Left colon (tissue), 2 donors: ENCODE measurements at places on chromosomes 1 and 21. TPM values are rescaled to one million over a fixed set of nuclear protein-coding genes. Genes with fewer than 3 reads are reported as not detected.
A peak's percentile ranks its signal among the peaks of the same experiment; 100 is the strongest.

The LAX1 gene
- 0.98 TPM for total RNA-seq

The C1orf115 gene
- 91.6 TPM for total RNA-seq

The HRNR gene
- not detected for total RNA-seq

- no peak for DNase-seq
These were observed 25.7 kb downstream of the RASAL2 start for GRCh38 chr1:178119628-178120027.

DNA sequence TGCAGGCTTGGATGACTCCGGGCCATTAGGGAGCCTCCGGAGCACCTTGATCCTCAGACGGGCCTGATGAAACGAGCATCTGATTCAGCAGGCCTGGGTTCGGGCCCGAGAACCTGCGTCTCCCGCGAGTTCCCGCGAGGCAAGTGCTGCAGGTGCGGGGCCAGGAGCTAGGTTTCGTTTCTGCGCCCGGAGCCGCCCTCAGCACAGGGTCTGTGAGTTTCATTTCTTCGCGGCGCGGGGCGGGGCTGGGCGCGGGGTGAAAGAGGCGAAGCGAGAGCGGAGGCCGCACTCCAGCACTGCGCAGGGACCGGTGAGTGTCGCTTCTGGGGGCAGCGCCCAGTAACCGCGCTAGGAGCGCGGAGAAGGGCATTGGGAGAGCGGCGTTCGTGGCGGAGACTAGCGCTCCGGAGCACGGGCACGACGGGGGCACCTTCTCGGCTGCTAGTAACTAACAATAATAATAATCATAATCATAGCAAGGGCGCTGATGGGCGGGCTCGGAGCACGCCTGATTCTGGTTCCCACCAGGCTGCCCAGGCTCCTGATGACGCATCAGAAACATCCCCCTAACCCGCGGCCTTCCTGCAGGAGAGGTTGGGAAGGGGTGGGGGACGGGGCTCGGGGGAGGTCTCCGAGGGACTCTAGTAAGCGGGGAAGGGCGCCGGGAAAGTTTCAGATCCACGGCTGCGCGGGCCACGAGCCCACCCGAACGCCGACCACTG, at the start of gene MX1:
TSS of gene MX1 (plus strand) at position 286 of the 722 bp plus-strand sequence. CDS start 5,832 bp downstream, outside the sequence.
- peak; percentile 90 for DNase-seq

DNA sequence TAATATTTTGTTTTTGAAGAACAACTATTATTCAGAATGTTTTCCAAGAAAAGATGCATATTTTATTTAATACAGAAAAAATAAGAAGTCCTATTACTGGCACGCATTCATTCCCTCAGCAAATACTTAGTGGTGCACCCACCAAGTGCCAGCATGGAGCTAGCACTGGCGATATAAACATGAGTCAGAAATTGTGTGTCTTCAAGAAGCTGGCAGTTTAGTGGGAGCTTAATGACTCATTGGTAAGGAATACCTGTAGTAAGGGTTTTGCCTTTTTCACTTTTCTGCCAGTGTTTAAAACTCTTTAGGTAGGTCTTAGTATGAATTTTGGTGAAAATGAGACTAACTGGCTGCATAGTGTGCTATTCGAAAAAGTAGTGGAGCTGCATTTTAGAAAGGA, 6.3 kb downstream of the MAGI3 start:
- DNase-seq = no peak

DNA sequence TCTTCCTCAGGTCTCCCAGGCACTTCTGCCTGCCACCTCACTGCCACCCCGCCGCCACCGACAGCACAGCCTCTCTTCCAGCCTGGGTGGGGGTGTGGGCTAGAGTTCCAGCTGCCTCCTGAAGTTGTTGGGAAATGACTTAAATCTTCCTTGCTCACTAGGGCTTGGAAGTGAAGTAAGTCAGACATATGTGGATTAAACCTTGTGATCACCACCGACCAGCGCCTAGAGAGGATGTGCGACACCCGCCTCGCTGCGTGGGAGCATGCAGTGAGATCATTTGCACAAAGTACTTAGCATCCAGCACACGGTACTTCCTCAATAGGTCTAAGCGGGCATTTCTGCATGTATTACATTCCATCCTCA, 71.4 kb upstream of the FAM20B start:
- no peak for DNase-seq

- DNase-seq = no peak
These were observed 60.7 kb downstream of the ZNF697 start for GRCh38 chr1:119587341-119587740.

GRCh38 chr1:181985936-181986906, 75.3 kb downstream of the ZNF648 start:
- DNase-seq = no peak
